ENCODE measurements at places on chromosomes 4 and X.

GRCh38 chr4:8852118-8852704 is 19.4 kb downstream of the HMX1 start:
- no peak for DNase-seq

GRCh38 chrX:128582036-128582435 is 529.8 kb upstream of the ACTRT1 start:
- DNase-seq = no peak

GRCh38 chr4:118034053-118034785 is at the start of gene NDST3:
Gene NDST3 (plus strand): TSS chr4:118034486. CDS start chr4:118053911, 19,425 bp downstream.
- peak; percentile 13 for DNase-seq

- no peak for DNase-seq
Measured at GRCh38 chr4:130249002-130249401, 1153.0 kb downstream of the C4orf33 start.

DNA sequence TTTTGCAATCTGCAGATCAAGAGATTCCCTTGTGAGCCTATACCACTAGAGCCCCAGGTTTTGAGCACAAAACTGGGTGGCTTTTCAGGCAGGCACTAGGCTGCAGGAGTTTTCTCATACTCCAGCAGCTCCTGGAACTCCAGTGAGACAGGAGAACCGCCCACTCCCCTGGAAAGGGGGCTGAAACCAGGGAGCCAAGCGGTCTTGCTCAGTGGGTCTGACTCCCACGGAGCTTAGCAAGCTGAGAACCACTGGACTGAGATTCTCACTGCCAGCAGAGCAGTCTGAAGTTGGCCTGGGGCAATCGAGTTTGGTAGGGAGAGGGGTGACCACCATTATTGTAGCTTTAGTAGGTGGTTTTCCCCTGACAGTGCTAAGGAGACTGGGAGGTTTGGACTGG is 313.8 kb upstream of the TEX13C start:
- no peak for DNase-seq

DNA sequence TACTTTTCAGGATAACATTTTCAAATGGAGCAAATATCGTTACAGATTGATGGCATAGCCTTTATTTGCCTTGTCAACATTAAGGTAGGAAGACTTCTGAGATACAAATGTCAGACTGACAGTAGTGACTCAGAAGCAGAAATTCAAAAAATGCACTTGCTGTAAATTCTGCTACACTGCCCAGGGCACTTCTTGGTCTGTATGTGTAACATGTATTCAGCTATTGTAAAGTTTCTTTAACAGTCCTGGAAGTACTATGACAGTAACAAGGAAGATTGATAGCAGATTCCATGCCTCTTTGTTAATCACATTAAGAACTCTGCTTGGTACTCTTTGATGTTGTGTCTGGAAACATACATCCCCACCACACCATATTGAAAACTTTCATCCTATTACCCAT is 69.6 kb upstream of the PCDH18 start:
- peak; percentile 8 for DNase-seq

GRCh38 chr4:69849969-69850368 is 10.0 kb downstream of the SULT1E1 start:
- no peak for DNase-seq

DNA sequence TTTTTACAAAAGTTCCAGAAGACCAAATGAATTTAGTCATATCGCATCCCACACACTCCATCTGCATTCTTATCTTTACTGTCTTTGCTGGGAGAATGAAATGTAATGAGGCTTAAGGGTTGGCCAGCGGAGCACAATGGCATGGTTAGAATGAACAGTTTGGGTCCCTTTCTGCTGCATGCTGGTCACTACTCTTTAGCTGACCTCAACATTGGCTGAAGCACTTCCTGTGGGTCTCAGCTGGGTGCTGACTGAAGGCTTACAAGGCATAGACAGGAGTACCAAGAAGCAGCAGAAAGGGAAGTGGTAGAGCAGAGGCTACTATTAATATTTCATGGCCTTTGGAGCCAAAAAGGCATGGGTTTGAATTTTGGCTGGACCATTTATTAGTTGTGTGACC is 159.4 kb upstream of the GPC4 start:
- DNase-seq = no peak

DNA sequence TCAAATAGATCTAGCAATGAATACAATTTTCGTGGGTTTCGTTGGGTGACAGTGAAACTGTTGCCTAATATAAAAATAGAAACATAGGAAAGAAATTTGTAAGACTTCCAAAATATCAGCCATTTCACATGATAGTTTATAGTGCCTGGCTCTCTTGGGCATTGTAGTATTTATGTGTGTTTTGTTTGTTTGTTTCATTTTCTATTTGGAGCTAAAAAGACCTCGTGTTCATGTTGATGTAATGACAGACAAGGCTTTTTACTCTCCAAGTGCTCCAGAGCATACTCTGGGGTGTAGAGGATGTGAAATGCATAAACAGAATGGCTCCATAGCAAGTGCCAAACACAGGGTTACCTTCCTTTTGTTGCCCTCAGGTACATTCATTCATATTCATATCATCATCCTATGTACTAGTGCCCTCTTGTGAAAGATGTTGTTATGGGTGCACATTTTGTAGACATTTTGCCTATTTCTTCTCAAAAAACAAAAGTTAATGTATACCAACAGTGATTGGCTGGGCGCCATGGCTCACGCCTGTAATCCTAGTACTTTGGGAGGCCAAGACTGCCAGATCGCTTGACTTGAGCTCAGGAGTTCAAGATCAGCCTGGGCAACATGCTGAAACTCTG is 100.7 kb upstream of the AMOT start:
- DNase-seq = peak; percentile 6

- no peak for DNase-seq
Measured at GRCh38 chr4:30754021-30754420, 33.9 kb downstream of the PCDH7 start.

- DNase-seq = peak; percentile 90
Measured at GRCh38 chr4:185774845-185775680, 36.9 kb downstream of the SORBS2 start.

GRCh38 chr4:165779950-165780670 is 92.9 kb upstream of the TLL1 start:
- DNase-seq = peak; percentile 5

DNA sequence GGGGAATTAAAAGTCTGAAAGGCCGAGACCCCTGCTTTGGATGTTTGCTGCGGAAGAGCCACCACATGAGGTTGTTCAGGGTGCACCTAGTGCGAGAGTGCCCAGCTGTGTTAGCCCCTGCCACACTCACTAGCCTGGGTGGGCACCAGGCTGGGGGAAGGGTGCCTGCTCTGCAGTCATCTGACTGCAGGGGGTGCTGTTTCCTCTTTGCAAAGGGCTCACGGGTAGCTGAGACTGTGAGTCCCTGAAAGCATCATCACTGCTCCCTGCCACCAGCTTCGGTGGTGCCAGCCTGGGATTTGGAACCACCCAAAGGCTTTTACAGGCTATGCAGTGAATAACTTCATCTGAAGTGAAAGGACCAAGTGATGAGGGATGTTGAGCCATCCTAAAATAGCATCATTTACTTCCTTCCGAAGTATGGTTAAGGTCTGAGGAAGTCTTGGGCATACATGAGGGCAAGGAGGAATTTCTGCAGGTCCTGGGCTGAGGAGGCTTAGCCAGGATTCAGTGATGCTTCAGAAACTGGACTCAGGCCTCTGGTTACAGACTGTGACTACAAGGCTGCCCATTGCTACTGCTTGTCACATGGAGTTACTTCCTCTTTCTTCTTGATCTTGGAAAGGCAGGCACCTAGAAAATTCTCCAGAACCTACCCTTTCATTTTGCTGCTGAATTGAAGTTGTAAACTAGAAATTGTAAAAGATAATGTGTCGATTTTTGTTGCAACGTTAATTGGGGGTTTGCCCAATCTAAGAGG is 293.2 kb upstream of the PRPS2 start:
- no peak for DNase-seq

DNA sequence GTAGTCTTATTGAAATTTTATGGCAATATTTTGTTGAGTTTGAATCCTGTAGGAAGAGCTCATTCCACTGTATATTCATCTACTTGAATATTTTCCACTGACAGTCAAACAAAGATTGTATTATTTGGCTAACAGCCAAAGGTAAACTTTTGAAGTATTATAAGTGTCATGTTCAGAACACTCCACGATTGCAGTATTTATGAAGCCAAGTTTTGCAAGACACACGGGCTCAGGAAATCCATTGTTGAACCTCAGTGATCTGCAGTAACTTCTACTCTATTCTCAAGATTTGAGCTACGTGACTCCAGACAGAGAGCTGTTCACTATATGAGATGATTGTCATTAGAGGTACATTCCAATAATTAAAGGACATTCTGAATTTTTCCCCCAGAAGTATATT is 302.7 kb upstream of the ADGRL3 start:
- no peak for DNase-seq

All from GM03348 (cell line).